Uterus (tissue), 4 donors: ENCODE measurements at places on chromosomes 2 and 18.

DNA sequence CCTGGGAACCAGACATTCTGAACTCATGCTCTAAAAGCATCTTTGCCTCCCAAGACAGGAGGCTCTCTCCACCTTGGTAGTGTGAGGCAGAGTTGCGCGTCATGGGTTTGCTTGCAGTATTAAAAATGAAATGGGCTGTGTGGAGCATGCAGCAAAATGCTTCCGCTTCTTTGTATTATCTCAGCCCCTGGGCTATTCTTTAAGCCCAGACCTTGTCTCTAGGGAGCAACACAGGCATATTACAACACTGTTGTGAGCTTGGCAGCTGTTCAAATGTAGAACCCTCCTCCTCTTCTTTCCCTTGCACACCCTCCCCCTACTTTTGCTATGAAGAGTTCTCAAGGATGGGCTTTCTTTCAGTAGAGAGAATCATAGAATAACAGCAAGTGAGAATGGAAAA lies 185.1 kb upstream of the LHCGR start:
- no peaks in the 10 kb centered on the region for H3K4me1 ChIP-seq
- DNase-seq, result no peak
- no peak overlapping the region for H3K27ac ChIP-seq
- H3K36me3 ChIP-seq, result no peaks in the 10 kb centered on the region
- no peak overlapping the region for H3K4me3 ChIP-seq
- no peaks in the 10 kb centered on the region for H3K27me3 ChIP-seq

DNA sequence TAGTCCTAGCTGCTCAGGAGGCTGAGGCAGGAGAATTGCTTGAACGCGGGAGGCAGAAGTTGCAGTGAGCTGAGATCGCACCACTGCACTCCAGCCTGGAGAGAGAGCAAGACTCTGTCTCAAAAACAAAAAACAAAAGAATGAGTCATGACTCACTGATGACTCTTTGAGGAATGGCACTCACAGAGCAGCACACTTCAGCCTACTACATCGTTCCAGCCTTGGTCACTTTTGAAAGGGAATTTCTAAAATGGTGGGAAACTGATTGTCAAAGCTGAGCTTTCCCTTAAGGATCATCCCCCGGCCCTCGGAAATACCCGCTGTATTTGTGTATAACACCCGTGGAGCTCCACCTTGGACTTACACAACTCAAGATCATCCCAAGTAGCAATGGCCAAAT lies 217.3 kb upstream of the HS6ST1 start:
- H3K27ac ChIP-seq, result no peak overlapping the region
- H3K27me3 ChIP-seq, result no peaks in the 10 kb centered on the region
- no peaks in the 10 kb centered on the region for H3K36me3 ChIP-seq
- H3K4me3 ChIP-seq, result no peak overlapping the region
- H3K4me1 ChIP-seq, result no peaks in the 10 kb centered on the region

GRCh38 chr2:72094701-72095100 lies 53.0 kb downstream of the CYP26B1 start:
- H3K27ac ChIP-seq, result no peak overlapping the region
- H3K4me3 ChIP-seq, result no peak overlapping the region
- no peaks in the 10 kb centered on the region for H3K36me3 ChIP-seq
- no peaks in the 10 kb centered on the region for H3K4me1 ChIP-seq
- H3K27me3 ChIP-seq, result no peaks in the 10 kb centered on the region
- DNase-seq, result no peak

- no peak overlapping the region for H3K27ac ChIP-seq
- no peaks in the 10 kb centered on the region for H3K4me1 ChIP-seq
- no peaks in the 10 kb centered on the region for H3K27me3 ChIP-seq
- no peak for DNase-seq
- no peaks in the 10 kb centered on the region for H3K36me3 ChIP-seq
- H3K4me3 ChIP-seq, result no peak overlapping the region
Observed at GRCh38 chr2:190435031-190435670, 27.0 kb downstream of the MFSD6 start.

DNA sequence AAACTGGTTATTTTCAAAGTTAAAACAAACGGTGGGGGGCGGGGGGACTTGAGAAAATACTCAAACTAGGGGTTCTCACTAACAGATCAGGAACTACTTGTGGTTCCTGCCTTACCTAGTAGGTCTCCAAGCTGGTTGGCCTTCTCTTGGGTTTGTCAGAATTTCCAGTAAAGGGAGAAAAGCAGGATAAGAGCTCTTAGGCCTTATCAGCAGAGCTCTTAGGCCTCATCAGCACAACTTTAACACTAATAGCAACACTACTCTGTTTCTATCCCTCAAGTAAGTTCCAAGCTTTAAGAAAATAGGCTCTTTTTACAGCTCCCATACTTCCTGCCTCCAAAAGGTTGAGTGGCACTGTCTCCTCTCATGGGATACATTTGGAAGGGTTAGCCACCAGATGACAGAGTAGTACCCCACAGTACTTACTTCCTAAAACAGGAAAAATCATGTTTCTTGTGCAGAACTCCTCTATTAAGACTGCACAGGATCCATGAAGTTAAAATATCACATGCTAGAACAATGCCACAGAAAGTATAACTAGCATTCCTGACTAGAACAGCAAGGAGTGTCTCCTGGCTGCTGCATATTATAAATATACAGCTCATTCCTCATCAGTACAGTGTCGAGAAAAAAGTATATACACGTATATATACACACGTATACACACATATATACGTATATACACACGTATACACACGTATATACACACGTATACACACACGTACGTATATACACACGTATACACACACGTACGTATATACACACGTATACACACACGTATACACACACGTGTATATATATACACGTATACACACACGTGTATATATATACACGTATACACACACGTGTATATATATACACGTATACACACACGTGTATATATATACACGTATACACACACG lies 6.1 kb downstream of the FBXO11 start:
- DNase-seq, result no peak
- peaks cover 5% of the 10 kb centered on the region for H3K4me1 ChIP-seq
- no peak overlapping the region for H3K4me3 ChIP-seq
- H3K27me3 ChIP-seq, result no peaks in the 10 kb centered on the region
- no peaks in the 10 kb centered on the region for H3K36me3 ChIP-seq

GRCh38 chr2:8252997-8253694 lies 428.7 kb upstream of the ID2 start:
- H3K4me1 ChIP-seq, result no peaks in the 10 kb centered on the region
- no peak for DNase-seq
- no peaks in the 10 kb centered on the region for H3K27me3 ChIP-seq
- no peak overlapping the region for H3K4me3 ChIP-seq
- no peaks in the 10 kb centered on the region for H3K36me3 ChIP-seq
- no peak overlapping the region for H3K27ac ChIP-seq
